ENCODE measurements at places on chromosomes 16 and 17.

- no peak for DNase-seq
These were observed 102.3 kb downstream of the CYTH1 start for GRCh38 chr17:78679495-78680395.

GRCh38 chr17:35297666-35298065, 54.8 kb downstream of the SLFN5 start:
- DNase-seq: no peak

GRCh38 chr16:84754353-84754856, 54.6 kb downstream of the USP10 start:
- peak; percentile 41 for DNase-seq

DNA sequence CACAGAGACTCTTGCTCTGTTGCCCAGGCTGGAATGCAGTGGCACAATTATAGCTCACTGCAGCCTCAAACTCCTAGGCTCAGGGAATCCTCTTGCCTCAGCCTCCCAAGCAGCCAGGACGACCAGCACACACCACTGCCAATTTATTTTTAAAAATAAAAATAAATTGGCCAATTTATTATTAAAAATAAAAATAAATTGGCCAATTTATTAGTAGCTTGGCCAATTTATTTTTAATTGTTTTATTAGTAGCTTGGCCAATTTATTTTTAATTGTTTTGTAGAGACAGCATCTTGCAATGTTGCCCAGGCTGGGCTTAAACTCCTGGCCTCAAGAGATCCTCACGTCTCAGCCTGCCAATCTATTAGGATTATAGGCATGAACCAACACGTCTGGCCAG, 184.3 kb downstream of the FTO start:
- no peak for DNase-seq

GRCh38 chr17:40325156-40326013, 16.4 kb downstream of the RARA start:
- DNase-seq: no peak

DNA sequence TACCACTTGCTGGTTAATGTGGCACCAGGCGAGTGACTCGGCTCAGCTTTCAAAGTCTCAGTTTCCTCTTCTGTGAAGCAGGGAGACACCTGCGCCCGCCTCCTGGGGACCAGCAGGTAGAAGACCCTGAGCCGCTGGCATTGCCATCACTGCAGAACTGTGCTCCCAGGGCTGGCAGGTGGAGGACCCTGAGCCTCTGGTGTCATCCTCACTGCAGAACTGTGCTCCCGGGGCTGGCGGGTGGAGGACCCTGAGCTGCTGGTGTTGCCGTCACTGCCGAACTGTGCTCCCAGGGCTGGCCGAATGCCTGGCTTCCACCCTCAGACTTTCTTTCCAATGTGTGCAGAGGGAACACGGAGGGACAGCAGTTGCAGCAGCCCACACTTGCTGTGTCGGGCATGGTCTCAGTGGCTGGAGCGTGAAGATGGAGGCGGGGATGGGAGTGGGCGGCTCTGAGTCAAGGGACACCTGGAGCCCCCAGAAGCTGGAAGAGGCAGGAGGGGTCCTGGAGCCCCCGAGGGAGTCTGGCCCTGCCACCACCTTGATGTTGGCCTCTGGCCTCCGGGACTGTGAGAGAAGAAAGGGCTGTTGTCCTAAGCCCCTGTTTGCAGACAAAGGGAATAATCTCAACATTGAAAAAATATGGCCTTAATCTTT, 75.8 kb upstream of the METTL9 start:
- DNase-seq: no peak

DNA sequence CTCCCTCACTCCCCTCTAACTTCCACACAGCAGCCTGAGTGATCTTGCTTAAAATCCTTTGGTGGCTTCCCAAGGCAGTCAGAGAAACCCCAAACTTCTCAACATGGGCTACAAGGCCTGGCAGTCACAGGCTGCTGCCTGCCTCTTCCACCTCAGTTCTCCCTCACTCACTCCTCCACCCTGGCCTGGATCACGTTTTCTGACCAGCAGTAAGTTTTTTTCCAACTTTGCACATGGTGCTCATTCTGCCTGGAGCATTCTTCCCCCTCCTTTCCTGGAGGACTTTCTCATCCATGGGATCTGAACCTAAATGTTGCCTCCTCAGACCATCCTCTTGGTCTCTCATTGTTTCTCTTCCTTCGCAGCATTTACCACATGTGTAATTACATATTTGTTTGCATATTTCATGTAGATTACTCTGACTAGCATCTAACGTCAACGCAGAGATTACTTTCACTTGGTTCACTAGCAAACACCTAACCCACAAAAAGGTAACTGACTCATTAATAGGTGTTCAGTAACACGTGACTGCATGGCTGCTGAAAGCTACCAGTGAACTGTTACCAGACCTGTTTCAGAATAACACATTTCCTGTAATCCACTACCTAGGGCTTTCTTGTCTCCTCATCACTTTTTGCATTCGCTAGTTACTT, 17.1 kb downstream of the GNA13 start:
- no peak for DNase-seq

DNA sequence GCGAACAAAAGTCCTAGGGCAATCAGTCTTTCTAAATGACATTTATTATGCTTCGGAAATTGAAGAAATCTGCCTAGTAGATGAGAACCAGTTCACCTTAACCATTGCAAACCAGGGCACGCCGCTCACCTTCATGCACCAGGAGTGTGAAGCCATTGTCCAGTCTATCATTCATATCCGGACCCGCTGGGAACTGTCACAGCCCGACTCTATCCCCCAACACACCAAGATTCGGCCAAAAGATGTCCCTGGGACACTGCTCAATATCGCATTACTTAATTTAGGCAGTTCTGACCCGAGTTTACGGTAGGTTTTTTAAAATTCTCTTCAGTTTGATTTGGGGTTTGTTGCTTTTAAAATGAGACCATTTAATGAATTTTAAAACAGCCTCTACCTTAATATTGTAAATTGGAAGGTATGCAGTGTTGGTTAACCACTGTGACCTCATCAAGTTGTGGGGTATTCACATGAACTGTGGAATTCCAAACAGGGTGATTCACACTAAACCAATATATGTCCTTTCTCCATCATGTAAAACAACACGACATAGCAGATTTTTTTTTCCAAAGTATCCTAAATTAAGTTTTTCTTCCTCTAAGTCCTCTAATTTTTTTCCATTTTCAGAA, 6.2 kb upstream of the EVI2A start:
- DNase-seq: peak; percentile 51

DNA sequence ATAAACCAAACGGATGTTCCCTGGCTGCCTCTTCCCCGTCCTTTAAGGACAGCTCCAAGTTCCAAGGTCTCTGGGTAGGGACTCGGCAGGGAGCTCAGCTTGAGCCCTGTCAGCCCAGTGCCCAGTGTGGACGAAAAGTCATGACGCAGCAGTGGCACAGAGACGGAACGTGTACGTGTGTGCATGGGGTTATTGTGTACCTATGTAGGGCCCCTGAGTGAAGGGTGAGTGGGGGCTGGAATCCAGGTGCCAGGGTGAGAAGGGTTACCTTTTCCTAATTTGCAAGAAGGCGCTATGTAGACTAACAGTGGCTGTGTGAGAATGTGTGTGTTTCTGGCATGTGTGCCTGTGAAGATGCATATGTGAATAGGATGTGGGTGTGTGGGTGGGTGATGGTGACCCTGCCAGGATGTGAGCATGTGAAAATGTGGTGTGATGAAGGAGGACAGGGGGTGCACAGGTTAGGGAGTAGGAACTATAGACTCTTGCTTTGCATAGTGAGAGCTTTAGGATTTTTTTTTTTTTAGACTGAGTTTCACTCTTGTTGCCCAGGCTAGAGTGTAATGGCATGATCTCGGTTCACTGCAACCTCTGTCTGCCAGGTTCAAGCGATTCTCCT, 6.0 kb downstream of the SCN4A start:
- no peak for DNase-seq

- no peak for DNase-seq
These were observed 268.5 kb downstream of the CBLN1 start for GRCh38 chr16:49012961-49013726.

DNA sequence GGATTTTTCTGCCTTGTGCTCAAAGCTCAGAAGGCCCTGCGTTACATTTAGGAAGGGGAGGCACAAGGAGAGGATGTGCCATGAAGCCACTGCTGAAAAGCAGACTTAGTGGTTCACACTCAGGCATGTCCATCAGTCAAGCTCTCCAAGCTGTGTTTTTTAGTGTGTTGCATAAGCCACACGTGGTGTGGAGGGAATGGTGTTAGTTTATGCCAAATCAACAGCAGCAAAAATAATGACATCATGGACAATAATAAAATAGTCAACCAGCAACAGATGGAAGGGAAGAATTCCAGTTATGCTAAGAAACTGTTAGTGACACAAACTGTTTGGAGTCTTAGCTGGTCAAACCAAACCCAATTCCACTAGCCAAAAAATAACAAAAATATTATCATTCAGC, 438.3 kb downstream of the NPIPA7 start:
- no peak for DNase-seq

- no peak for DNase-seq
These were observed 201.5 kb upstream of the N4BP1 start for GRCh38 chr16:48811478-48811877.

- DNase-seq: no peak
These were observed 561 bp upstream of the WFDC1 start for GRCh38 chr16:84294117-84294516.

- DNase-seq: peak; percentile 2
These were observed 667 bp downstream of the OGFOD1 start for GRCh38 chr16:56451753-56452689.

GRCh38 chr16:67163164-67163998, 1.2 kb upstream of the HSF4 start:
- no peak for DNase-seq

DNA sequence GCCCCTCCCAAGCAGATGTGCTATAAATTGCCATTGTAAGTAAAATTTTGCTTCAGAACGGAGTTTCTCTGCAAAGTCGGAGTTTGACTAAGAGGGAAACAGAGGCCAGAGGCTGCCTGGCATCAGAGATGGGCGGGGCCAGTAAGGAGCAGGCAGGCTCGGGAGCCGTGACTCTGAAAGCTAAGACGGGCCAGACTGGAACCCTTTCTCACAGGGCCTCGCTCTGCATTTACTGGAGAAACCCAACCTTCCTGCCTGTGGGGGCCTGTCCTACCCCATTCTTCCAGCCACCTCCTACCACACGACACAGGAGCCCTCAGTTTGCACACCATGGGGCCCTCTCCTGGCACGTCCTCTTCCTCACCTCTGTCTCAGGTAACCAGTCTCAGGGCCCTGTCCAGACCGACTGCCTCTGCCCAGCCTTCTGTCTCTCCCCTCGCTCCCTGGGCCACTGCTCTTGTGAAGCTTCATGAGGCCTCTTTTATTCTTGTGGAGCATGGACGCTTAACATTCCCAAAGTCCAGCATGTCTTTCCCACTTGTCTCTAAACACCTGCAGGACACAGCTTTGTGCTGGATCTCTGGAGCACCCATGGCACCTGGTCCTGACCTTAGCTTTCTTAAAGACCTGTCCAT, 48.4 kb upstream of the ACSF3 start:
- DNase-seq: no peak

- DNase-seq: no peak
These were observed 158.5 kb downstream of the RPTOR start for GRCh38 chr17:80703142-80703478.

DNA sequence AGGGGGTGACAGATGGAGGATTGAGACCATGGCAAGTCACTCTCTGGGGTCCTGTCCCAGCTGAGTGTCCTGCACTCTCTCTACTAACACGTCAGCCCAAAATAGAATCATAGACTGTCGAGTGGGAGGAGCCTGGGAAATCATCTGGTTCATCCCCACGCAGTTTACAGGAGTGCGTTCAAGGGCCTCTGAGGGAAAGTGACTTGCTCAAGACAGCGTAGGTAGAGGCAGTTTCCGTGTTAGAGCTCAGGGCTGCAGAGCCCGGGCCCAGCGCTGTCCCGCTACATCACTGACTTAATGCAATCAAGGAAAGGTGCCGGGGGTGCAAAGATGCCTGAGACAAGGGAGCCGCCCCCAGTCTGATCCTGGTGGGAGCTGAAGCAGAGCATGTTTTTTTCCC, 10.3 kb downstream of the GSG1L2 start:
- DNase-seq: no peak

DNA sequence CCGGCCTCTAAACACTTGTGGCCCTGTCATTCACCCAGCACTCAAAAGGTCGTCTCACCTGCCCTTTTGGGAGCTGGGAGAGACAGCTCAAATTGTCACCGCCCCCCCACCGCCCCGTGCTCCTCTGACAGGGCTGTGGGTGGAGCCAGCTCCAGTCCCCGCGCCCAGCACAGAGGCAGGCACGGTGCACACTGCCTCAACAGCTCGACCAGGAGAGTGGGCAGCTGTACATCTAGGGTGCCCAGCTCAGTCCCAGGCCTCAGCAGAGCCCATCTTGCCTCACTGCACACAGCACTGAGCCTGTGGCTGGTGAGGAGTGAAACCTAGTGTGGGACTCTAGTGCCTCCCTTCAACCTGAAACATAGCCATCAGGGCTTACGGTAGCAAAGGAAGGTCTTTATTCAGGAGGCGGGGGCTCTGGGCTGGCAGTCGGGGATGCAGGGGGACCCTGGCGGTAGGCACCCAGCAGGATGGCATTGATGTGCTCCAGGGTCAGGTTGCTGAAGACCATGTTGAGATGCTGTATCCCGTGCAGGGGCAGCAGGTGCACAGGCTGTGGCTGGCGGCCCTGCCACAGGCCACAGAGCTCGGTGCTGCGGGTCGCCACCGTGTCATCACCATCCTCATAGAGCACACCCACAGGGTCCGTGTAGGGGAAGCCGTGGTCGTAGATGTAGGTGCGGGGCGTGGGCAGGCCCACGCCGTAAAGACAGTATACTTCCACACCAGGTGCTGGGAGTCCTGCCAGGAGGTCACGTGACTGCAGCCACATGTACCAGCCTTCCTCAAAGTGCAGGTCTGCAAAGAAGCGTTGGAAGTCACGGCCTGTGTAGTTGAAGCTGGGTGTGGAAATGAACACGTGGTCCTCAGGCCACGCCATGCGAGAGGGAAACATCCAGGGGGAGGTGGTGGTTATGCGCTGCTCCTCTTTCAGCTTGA, 3.1 kb upstream of the PSMB10 start:
- no peak for DNase-seq

- DNase-seq: no peak
These were observed 18.1 kb downstream of the SOST start for GRCh38 chr17:43740541-43740940.

GRCh38 chr17:50346313-50347116, 589 bp downstream of the XYLT2 start:
- DNase-seq: no peak

DNA sequence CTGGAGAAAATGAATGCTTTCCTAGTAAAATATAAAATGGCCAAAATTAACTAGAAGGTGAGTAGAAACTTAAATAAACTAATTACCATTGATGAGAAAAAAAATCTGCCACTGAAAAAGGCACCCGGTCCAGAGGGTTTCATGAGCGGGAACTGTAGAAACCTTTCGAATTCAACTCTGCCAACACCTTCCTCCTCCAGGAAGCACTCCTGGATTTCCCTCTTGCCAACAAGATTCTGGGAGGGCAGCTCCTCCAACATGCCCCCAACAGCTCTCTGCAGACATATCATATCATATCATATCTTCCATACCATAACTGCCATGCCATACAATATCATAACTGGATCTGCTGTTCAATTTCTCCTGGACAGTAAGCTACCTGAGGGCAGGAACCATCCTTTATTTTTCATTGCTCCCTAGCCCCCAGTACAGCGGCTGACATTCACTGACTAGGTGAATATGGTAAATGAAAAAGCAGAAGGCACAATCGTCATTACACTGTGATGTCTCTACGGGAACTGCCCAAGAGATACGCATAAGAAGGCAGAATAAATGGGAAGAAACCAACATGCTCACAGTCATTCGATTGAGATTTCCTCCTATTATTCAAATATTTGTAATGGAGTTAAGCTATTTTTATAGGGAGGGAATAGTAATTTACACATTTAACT, 9.2 kb downstream of the ARHGAP27 start:
- no peak for DNase-seq

- no peak for DNase-seq
These were observed 1469.8 kb downstream of the CDH11 start for GRCh38 chr16:63652091-63652490.

- no peak for DNase-seq
These were observed 991 bp downstream of the DUS1L start for GRCh38 chr17:82064433-82065192.

Measured in BJ (cell line).